ENCODE measurements at places on chromosomes 5 and 9. TPM values are rescaled to one million over a fixed set of nuclear protein-coding genes. Genes with fewer than 3 reads are reported as not detected.

DNA sequence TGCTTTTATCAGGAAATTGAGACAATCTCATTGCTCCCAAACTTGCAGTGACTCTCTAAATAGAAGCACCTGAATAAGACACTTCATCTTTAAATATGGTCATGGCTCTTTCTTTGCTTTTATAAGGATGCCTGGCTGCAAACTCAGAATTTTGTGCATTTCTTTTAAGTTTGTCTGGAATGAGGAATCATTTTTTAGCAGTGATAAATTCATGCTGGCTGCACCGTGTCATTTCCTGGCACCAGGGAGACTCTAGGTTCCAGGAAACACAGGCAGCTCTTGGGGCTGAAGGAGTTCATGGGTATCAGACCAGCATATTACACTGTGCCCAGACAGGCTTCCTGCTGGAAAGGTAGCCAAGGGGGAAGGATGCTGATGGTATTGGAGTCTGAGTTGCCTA, 109.9 kb downstream of the NUDT12 start:
- no peak for DNase-seq

- DNase-seq: no peak
These were observed 49.3 kb upstream of the TTC23L start for GRCh38 chr5:34789639-34790038.

Gene PKD2L2
- total RNA-seq: not detected

DNA sequence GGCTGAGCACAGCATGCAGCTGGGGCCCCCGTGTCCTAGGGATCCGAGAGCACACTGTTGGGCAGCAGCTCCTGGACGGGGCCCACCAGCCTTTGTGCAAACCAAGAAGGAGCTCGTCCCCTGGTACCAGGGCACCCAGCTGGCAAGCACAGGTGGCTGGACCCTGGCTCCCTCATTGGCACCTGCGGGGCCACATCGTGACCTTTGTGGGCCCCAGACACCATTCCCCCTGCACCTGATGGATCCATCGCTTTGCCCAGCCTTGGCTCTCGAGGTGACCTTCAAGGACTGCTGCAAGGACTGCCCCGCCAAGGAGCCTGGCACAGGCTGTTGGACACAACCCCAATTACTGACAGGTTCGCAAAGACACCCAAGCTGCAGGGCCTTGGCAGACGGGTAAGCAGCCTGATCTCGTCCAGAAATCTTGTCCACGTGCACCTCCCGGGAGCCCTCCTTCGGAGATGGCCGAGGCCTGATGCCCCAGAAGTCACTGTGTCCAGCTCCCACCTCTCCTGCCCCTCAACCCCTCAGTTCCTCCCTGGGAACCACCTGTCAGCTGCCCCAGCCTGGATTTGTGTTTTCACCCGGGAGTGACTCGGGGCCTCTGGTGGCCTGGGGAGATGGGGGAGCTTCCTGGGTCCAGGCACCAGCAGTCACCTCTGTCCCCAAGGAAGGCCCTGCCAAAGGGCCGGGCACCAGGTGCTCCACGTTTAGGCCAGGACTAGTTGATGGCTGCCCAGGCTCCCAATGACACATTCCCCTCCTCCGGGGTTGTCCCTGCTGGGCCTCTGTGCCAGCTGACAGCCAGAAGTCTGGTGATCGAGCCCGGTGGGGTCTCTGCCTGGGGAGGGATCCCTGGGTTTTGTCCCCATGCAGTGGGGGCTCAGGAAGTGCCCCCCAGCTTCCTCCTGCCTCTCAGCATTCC, 137.1 kb upstream of the PPP1R26 start:
- DNase-seq: no peak

GRCh38 chr5:154039458-154039829, 677 bp downstream of the MFAP3 start:
- no peak for DNase-seq

Data from NCI-H460 (cell line).